ENCODE measurements at places on chromosomes 2 and 18. TPM values are rescaled to one million over a fixed set of nuclear protein-coding genes. Genes with fewer than 3 reads are reported as not detected.

The MC2R gene
- not detected for polyA plus RNA-seq

The ALPG gene
- polyA plus RNA-seq, result not detected

The B3GNT7 gene
- 3.7 TPM for polyA plus RNA-seq

The HIBCH gene
- polyA plus RNA-seq, result 78.9 TPM

The MALL gene
- 16.5 TPM for polyA plus RNA-seq

The FAM124B gene
- 3.1 TPM for polyA plus RNA-seq

The APCDD1 gene
- polyA plus RNA-seq, result 119 TPM

The LRRC30 gene
- polyA plus RNA-seq, result 0.62 TPM

The HMSD gene
- polyA plus RNA-seq, result 2.1 TPM

The SCYGR4 gene
- not detected for polyA plus RNA-seq

Measured in right renal pelvis (tissue), 4 donors.